ENCODE measurements at places on chromosomes 2 and 18. TPM values are rescaled to one million over a fixed set of nuclear protein-coding genes. Genes with fewer than 3 reads are reported as not detected.

- peak overlapping the region; percentile 93 for H3K4me3 ChIP-seq
- H3K27ac ChIP-seq, result peak overlapping the region; percentile 97
- DNase-seq, result no peak
- peaks cover 10% of the 10 kb centered on the region for H3K27me3 ChIP-seq
Observed at GRCh38 chr18:23585897-23586248, 433 bp downstream of the NPC1 start.

- H3K4me1 ChIP-seq, result peaks cover 13% of the 10 kb centered on the region
- H3K4me3 ChIP-seq, result no peak overlapping the region
- DNase-seq, result no peak
- H3K36me3 ChIP-seq, result no peaks in the 10 kb centered on the region
- H3K27me3 ChIP-seq, result no peaks in the 10 kb centered on the region
Observed at GRCh38 chr18:57984490-57985115, 59.4 kb upstream of the NEDD4L start.

DNA sequence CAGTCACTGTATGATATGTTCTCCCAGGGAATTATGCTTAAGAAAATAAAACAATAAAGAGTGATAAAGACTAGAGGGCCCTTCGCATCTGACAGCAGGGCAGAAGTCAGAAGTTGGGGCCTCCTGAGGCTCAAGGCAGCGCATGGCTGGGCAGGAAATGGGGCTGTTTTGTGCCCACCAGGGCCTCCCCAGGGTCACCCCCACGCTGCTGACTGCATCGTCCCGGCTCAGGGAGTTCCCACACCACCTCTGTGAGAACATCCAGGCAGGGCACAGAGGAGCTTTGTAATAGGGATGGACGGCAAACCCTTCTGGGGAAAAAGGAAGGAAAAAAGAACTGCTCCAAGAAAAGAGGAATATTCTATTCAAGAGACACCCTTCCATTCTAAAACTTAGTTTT is 41.2 kb downstream of the PAX3 start:
- H3K4me3 ChIP-seq, result no peak overlapping the region
- no peaks in the 10 kb centered on the region for H3K4me1 ChIP-seq
- H3K27me3 ChIP-seq, result no peaks in the 10 kb centered on the region
- H3K36me3 ChIP-seq, result no peaks in the 10 kb centered on the region
- no peak overlapping the region for H3K27ac ChIP-seq
- DNase-seq, result no peak

DNA sequence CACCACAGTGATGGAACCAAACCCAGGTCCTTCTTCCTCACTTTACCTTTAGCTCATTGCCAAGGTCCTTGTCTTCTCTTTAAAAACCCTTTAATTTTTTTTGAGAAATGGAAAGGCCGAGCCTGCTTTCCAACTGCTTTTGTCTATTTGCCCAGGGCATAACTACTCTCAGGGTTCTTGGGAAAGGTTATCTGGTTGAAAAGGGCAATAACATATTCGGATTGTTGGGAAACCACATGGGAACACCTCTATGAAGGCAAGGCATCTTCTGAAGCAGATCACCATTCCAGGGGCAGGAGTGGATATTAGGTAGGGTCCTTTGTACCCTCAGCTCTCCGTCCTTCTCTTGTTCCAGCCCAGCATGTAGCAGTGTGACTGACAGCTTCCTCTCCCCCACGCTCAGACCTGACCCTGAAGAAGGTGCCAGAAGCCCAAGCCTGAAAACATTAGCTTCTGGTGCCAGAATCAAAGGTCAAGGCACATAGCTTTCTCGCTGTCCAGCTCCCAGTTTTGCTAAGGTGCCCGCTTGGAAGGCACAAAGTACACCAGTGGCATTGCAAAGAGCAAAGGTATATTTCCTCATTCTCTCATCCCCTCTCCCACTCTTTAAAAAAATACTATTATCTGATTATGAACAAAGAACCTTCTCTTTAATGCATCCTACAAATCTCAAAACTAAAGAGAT is 123.2 kb upstream of the LINC00305 start:
- no peak overlapping the region for H3K27ac ChIP-seq
- H3K36me3 ChIP-seq, result no peaks in the 10 kb centered on the region
- no peak for DNase-seq
- no peak overlapping the region for H3K4me3 ChIP-seq

DNA sequence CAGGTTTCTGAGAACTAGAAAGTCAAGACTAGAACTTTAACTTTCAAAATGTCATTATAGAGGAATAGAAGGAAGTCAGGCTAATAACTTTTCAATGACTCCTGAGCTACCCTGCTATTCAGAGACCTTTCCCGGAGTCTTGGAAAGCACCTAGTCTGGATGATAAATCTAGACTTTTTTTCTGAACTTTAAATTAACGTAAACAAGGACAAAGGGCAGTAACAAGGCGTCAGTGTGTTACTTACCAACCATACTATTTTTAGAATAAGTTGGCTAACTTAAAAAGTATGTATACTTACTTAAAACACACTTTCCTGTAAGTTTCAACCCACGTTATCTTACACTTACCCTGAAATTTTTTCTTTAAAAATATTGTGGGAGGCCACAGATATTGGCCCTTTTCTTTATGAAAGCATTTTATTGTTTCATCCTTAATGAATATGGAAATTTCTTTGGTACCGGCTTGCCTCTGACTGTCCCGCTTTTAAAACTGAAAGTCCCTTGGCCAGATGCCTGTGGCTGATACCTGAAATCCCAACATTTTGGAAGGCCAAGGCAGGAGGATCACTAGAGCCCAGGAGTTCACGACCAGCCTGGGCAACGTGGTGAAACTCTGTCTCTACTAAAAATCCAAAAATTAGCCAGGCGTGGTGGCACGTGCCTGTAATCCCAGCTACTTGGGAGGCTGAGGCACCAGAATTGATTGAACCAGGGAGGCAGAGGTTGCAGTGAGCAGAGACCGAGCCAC is 9.7 kb downstream of the PMAIP1 start:
- no peak for DNase-seq
- H3K4me1 ChIP-seq, result no peaks in the 10 kb centered on the region
- H3K27ac ChIP-seq, result no peak overlapping the region
- no peaks in the 10 kb centered on the region for H3K27me3 ChIP-seq
- no peaks in the 10 kb centered on the region for H3K36me3 ChIP-seq

DNA sequence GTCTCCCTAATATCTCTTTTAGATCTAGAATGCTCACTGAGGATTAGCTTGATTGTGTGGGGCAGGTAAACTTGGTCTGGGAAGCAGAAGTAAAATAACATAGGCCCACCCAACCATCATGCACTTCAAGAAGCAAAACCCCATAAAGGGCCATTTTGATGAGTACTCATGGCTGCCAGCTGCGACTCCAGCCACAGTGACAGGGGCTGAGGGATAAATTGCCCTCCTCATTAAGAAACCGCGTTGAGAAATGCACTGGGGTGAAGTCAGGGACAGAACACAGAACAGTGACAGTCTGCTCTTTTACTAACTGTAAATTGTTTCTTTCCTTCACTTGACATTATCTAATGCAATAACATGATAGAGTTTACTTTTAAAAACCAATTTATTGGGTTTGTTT is 60.2 kb downstream of the RND3 start:
- H3K4me3 ChIP-seq, result no peak overlapping the region
- no peak overlapping the region for H3K27ac ChIP-seq

GRCh38 chr2:211181626-211182025 is 625.2 kb downstream of the CPS1 start:
- no peak overlapping the region for H3K27ac ChIP-seq
- H3K4me1 ChIP-seq, result no peaks in the 10 kb centered on the region
- no peaks in the 10 kb centered on the region for H3K36me3 ChIP-seq
- H3K4me3 ChIP-seq, result no peak overlapping the region
- no peak for DNase-seq

DNA sequence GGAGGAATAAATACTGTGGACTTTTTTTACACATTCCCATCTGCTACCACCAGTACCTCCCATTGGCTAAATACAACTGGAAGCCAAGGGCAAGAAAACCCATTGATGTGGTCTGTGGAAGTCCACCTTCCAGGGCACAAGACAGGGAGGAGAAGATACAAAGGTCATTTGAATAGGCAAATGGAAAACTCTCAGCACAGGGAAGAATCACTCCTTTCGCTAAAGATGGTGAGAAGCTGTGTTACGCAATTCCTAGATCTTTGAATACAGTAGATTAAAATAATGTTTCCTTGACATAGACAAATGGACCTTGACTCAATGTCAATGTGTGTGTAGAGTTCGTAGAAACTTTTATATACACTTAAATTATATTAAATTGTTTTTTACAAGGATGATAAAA is 70.9 kb upstream of the ERBB4 start:
- no peak overlapping the region for H3K4me3 ChIP-seq
- DNase-seq, result no peak
- no peaks in the 10 kb centered on the region for H3K4me1 ChIP-seq
- no peak overlapping the region for H3K27ac ChIP-seq
- no peaks in the 10 kb centered on the region for H3K36me3 ChIP-seq

DNA sequence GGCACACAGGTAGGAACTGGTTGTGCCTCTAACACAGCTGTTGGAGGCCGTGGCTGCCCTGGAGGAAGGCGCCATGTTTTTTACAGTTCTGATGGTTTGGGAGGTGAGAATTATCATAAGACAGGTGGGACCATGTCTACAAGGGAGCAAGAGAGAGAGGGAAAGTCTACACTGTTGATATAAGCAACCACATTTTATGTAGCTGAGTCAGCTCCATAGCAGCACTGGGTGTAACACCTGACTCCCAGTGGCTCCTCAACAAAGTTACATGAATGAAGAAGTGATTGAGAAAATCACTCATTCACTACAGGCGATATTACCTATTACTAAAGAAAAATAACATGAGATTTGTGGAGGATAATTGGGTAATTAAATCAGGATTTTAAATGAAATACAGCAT is 41.3 kb upstream of the ACAA2 start:
- H3K36me3 ChIP-seq, result no peaks in the 10 kb centered on the region
- H3K27ac ChIP-seq, result no peak overlapping the region
- H3K27me3 ChIP-seq, result peaks cover 32% of the 10 kb centered on the region

GRCh38 chr2:44813165-44813564 is 128.3 kb upstream of the SIX3 start:
- H3K36me3 ChIP-seq, result no peaks in the 10 kb centered on the region
- H3K4me1 ChIP-seq, result 0 out of 2 replicates have a peak, but pooled peaks cover 3% of the 10 kb centered on the region
- no peak overlapping the region for H3K4me3 ChIP-seq
- DNase-seq, result no peak
- H3K27ac ChIP-seq, result no peak overlapping the region
- H3K27me3 ChIP-seq, result peaks cover 17% of the 10 kb centered on the region

- H3K4me3 ChIP-seq, result no peak overlapping the region
- no peaks in the 10 kb centered on the region for H3K36me3 ChIP-seq
- no peak overlapping the region for H3K27ac ChIP-seq
- peaks cover 4% of the 10 kb centered on the region for H3K27me3 ChIP-seq
- DNase-seq, result peak; percentile 6
- H3K4me1 ChIP-seq, result no peaks in the 10 kb centered on the region
Observed at GRCh38 chr2:45382744-45383143, 228.3 kb downstream of the SRBD1 start.

DNA sequence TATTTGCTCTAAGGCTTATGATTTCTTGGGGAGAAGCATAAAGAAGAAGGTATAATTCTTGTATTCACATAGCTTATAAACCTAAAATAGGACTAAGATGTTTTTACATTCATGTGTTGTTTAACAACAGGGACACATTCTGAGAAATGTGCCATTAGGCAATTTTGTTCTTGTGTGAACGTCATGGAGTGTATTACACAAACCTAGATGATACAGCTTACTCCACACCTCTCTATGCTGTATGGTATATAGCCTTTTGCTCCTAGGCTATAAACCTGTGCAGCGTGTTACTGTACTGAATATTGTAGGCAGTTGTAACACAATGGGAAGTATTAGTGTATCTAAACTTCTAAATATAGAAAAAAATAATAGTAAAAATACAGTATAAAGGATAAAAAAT is 92.1 kb downstream of the PHLPP1 start:
- H3K36me3 ChIP-seq, result no peaks in the 10 kb centered on the region
- no peak for DNase-seq
- H3K4me3 ChIP-seq, result no peak overlapping the region
- no peaks in the 10 kb centered on the region for H3K27me3 ChIP-seq
- H3K27ac ChIP-seq, result peak overlapping the region; percentile 48
- no peaks in the 10 kb centered on the region for H3K4me1 ChIP-seq

DNA sequence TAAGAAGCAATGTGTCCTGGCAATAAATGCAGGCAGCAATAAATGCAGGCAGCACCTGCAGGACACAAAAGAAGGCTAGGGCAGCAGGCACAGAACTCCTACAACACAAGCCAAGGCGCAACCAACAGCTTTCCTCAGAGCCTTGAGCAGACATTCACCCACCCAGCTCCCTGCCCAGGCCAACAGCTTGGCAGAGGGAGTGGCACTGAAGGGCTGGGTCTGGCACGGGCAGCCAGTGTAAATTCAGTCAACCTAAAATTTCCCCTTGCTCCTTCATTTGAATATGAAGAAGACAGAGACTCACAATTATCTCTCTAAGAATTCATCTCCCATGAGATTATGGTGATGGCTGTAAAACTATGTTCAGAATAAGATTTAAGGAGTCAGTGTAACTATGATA is 35.4 kb downstream of the AAK1 start:
- no peak overlapping the region for H3K27ac ChIP-seq
- no peaks in the 10 kb centered on the region for H3K27me3 ChIP-seq
- peaks cover 6% of the 10 kb centered on the region for H3K4me1 ChIP-seq
- DNase-seq, result no peak
- H3K4me3 ChIP-seq, result no peak overlapping the region
- no peaks in the 10 kb centered on the region for H3K36me3 ChIP-seq

GRCh38 chr2:237326266-237327171 is 87.4 kb downstream of the COL6A3 start:
- no peak overlapping the region for H3K4me3 ChIP-seq
- no peak for DNase-seq
- H3K4me1 ChIP-seq, result no peaks in the 10 kb centered on the region
- no peak overlapping the region for H3K27ac ChIP-seq
- H3K27me3 ChIP-seq, result no peaks in the 10 kb centered on the region

- H3K36me3 ChIP-seq, result peaks cover 77% of the 10 kb centered on the region
- H3K4me3 ChIP-seq, result no peak overlapping the region
- H3K4me1 ChIP-seq, result no peaks in the 10 kb centered on the region
Observed at GRCh38 chr2:75666911-75667310, 20.3 kb downstream of the MRPL19 start.

- H3K4me1 ChIP-seq, result no peaks in the 10 kb centered on the region
- no peak overlapping the region for H3K27ac ChIP-seq
- peaks cover 9% of the 10 kb centered on the region for H3K27me3 ChIP-seq
- peak; percentile 34 for DNase-seq
- H3K4me3 ChIP-seq, result no peak overlapping the region
- no peaks in the 10 kb centered on the region for H3K36me3 ChIP-seq
Observed at GRCh38 chr2:236309669-236310029, 45.4 kb upstream of the ASB18 start.

Gene CCL20
- not detected for polyA plus RNA-seq

Gene IL36B
- polyA plus RNA-seq, result not detected

Gene PLCL1
- polyA plus RNA-seq, result 5.1 TPM

Gene SIX3
- not detected for polyA plus RNA-seq

Gene KCNE4
- not detected for polyA plus RNA-seq

Gene GAL3ST2
- 0.38 TPM for polyA plus RNA-seq

Gene YIPF4
- polyA plus RNA-seq, result 26.5 TPM

Gene POU3F3
- polyA plus RNA-seq, result not detected

Gene RALBP1
- polyA plus RNA-seq, result 69.6 TPM

Gene COX7A2L
- 143 TPM for polyA plus RNA-seq

Gene TDRD15
- polyA plus RNA-seq, result not detected

Gene PCARE
- polyA plus RNA-seq, result not detected
